ENCODE measurements at places on chromosomes 4 and X. TPM values are rescaled to one million over a fixed set of nuclear protein-coding genes. Genes with fewer than 3 reads are reported as not detected.

DNA sequence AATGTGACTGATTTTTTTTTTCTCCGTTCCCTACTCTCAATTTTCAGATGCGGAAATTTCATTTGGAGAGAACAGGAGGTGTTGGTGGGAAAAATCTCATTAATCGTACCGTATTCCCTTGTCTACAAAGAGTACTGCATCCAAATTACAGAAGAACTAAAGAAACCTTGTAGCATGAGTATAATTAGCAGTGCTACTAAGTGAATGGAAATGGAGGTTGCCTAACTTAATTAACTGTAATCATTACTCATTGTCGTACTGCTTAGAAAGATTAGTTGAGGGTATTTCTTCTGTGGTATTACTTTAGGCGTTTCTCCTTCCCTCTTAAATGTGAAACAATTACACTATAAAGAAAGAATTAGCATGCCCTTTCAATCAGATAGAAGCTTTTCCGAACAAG is 81.7 kb downstream of the DMD start:
- DNase-seq, result no peak

DNA sequence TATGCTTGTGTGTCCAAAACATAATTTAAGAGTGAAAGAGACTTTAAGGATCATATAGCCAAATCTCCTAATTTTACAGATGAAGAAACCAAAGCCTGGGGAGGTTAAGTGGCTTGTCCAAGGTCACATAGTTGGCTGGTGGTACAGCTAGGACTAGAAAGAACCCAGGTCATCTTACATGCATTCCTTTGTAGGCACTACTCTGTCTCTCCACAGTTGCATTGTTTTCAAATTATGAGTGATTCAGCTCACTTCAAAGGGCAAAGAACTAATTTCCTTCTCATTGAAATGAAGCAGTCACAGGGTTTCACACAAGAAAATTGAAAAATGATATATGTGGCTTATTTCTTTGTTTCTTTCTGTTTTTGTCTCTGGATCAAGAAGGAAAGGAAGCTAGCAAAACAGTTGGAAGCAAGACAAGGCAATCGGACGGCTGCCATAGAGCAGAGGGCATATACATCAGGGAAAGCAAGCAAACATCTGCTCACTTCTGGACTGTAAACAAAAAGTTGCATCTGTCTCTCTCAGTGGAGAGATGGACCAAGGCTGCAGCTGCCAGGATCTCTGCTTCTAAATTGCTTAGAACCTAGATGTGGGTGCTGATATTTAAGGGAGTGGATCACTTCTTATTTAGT is 107.5 kb upstream of the AMOT start:
- DNase-seq, result no peak

DNA sequence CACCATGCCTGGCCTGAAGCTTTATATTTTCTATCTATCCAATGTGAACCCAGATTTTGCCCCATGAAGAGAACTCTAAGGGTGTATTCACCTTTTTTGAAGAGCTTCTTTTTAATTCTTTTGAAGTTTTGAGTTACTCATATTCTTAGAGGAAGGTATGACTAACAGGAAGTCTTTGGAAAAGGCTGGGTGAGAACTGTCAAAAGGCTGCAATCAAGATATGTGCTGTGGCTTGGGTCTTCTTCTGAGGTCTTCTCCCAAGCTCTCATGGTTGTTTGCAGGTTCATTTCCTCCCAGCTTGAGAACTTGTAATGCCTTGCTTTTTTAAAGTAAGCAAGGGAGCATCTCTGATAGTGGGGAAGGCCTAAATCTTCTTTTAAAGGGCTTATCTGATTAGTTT is 3.1 kb upstream of the C4orf17 start:
- no peak for DNase-seq

GRCh38 chr4:121654738-121655137 is 42.0 kb downstream of the ANXA5 start:
- DNase-seq, result no peak

DNA sequence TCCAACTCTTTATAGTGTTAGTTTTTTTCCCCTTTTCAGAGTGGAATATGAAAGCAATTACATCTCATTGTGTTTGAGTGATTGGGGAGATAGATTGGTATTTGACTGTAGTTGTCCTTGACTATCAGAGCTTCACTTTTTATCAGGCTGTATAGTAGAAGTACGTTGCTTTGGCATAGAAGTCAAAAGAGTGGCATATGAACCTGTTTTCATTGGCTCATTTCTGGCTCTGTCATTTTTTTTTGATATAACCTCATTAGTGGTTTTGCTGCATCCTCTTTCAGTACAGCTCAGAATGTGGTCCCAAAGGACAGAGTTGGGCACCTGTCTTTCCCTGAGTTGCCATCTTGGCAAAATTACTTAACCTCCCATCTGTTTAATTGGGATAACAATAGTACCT is 1.4 kb downstream of the TMA16 start:
- DNase-seq, result no peak

- DNase-seq, result peak; percentile 80
Measured at GRCh38 chr4:76781698-76782595, 116.0 kb downstream of the SOWAHB start.

GRCh38 chr4:110769578-110769977 is 146.7 kb upstream of the PITX2 start:
- no peak for DNase-seq

Gene FRMPD4
- not detected for total RNA-seq

Gene DNAAF6
- not detected for total RNA-seq

Gene L1CAM
- 14.8 TPM for total RNA-seq

Gene PNPLA4
- 15.5 TPM for total RNA-seq

Gene ADH1B
- 1.8 TPM for total RNA-seq
